ENCODE measurements at places on chromosomes 2 and 18.

DNA sequence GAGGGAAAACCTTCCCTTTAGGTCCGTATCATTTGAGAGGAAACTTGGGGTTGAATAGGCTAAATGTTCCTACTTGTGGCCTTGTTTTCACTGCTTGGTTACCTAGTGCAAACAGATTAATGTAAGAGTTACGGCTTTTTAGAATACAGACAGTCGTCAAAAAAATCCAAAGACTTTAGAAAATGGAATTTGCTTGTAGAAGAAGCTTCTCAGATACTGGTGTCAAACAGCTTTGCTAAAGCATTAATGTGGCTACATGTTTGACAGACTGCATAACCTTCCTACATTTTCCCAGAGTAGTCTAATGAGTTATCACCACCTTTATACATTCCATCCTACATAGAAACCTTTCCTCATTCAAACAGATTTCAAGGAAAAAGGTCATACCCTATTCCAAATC lies 114.6 kb downstream of the FMNL2 start:
- no peak for DNase-seq

- no peak for DNase-seq
Observed at GRCh38 chr18:10247021-10247741, 207.3 kb upstream of the APCDD1 start.

DNA sequence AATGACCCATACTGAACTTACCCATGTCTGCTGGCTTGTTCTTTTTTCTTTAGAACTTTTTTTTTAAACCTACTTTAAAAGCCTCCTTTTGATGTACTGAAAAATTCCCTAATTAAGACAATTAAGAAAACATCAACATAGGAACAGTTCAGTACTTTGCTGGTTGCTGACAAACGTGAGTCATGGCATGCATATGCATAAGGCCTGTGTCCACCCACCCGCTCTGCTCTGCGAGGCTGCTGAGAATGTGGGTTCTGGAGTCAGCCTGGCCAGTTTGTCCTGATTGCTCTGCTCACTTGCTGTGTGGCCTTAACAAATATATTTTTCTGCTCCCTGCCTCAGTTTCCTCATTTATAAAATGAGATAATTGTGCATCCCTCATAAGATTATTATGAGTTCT lies 27.3 kb downstream of the LAMA3 start:
- DNase-seq: no peak

- DNase-seq: no peak
Observed at GRCh38 chr2:230000118-230000841, 68.4 kb downstream of the SLC16A14 start.

DNA sequence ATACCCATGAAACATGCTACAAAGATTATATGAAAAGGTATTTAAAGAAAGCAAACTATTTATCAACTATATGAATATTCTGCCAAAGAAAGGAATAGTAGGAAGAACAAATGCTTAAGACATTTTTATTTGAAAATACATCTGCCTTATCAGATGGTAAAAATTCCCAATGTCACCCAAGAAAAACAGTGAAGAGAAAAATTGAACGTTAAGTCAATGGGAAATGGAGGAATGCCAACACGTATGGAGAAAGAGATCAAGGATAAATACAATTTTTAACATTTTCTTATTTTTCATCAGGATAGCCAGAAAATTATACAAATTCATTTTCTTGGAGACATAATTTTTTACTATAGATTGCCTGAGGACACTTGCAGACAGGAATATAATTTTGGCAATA lies 394.2 kb downstream of the ZEB2 start:
- DNase-seq: no peak

DNA sequence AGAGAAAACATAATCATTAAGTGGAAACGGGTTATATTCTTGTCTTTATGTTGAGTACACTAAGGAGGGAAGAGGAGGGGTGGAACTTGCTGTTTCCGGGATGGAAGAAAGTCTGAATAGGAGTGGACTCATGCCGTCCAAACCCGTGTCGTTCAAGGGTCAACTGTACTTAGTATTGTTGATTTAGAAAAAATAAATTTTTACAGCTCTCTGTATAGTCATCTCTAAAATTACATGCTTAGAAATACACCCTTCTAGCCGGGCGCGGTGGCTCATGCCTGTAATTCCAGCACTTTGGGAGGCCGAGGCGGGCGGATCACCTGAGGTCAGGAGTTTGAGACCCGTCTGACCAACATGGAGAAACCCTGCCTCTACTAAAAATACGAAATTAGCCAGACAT lies 29.4 kb downstream of the RIF1 start:
- DNase-seq: no peak

DNA sequence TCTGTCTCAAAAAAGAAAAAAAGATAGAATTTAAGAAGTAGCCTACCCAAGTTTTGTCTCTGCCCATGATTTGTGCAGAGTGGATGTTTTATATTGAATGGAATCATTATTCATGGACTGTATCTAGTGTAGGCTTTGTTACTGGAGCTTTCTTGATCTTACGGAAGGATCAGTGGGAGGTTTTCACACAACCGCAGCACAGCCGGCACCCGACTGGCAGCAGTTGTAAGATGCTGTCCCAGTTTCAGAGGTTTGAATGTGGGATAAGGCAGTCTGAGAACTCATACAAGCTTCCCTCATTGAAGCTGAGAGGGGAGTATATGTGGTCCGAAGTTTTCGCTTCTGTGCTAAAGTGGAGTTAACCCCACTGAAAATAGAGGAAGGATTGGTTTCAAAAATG lies 19.7 kb upstream of the SAG start:
- DNase-seq: no peak

- DNase-seq: no peak
Observed at GRCh38 chr2:233380132-233380895, 26.0 kb downstream of the DGKD start.

DNA sequence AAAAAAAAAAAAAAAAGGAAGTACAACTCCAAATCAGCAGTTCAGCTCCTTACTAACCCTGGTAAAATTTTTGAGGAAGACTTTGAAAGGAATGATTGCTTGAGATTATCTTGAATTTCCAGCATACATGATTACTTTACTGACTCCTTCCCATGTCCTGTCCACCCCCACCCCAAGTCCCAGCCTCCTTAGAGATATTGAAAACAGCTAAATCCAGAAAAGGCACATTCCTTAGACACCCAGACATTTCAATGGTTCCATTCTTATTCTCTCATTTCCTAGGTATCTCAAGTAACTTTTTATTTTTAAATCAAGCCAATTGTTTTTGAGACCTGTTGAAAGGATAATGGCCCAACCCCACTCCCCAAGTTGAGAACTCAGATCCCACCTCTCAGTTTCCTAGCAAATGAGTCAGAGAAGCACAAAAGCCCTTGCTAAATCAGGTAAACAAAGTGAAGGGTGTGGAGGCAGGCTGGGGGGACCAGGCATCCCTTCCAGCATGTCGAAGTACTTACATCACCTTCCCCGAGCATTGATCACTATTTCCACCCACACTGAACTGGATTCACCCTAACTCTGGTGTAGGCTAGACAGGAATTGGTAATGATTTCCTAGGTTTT lies 95.4 kb upstream of the FZD7 start:
- DNase-seq: no peak

DNA sequence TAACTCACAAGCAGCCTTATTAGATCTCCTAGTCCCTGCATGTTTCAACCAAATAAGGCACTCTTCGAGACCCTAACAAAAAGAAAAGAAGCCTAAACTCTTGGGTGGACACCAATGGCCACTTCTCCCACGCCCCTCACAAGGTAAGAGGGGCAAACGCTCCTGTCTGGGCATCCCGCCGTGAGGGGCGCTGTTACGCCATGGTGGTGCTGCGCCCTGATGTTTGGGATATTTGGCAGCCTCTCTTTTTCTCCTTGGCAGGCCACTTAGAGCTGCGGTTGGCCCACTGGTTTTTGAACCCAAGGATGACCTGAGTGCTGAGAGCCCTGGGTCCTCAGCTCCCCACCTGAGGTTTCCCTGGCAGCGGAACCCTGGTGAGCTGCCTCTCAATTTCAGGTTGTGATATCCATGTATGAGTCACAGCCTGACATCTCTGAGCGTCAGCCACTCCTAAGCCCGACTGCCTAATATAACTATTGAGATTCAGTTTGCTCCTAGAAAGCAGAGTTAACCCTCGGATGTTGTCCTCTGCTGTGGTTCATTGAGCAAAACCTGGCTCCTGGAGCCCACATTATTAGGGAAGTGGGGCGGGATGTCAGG lies 103.3 kb downstream of the COL6A3 start:
- DNase-seq: no peak

DNA sequence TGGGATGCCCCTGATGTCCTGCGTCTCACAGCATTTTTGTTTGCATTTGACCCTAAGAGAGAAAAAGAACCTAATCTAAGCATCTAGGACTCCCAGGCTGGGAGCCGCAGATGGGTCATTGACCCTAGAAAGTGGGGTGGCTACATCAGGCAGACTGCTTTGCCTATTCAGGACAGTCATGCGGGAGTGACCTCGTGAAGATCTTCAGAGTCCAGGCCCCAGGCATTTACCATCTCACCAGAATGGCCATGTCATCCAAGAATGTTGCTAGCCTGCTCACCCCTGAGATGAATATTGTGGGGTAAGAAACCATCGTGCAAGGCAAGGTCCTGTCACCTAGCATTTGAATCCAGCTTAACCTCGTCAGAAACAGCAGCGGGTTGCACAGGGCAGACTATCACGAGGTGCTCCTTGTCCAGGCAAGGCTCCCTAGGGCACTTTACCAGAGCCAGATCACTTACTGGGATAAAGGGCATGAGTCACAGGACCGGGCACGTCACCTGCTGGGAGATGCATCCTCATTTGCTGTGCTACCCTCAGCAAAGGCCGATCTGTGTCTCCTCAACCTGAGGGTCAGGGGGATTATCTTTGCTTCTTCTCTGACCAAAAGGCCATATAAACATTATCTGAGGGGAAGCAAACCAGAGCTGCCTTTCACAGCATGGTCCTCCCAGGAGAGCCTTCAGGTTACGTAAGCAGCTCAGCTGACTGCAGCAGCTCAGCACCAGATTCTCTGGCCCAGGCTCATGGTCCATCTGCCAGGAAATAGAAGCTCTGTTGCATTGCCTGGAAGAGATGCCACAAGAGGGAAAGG lies 162.3 kb downstream of the ACKR3 start:
- DNase-seq: no peak

DNA sequence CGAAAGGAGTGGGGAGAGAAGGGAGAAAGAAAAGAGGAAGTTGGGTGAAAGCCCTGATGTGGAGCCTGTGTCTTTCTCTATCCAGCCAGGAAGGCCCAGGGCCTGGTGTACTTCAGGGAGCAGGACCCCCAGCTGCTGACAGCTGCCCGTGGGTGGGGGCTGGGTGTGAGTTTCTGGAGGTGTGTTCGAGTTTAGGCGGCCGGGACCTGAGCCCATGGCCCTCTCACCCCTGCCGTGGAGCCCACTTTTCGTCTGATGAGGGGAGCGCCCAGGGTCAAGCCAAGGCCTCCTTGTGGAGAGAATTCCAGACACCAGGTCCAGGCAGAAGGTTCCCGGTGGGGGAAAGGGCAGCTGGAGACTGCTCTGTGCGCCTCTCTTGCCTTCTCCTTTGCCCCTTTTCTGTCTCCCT lies 2.2 kb downstream of the SIX3 start:
- no peak for DNase-seq

DNA sequence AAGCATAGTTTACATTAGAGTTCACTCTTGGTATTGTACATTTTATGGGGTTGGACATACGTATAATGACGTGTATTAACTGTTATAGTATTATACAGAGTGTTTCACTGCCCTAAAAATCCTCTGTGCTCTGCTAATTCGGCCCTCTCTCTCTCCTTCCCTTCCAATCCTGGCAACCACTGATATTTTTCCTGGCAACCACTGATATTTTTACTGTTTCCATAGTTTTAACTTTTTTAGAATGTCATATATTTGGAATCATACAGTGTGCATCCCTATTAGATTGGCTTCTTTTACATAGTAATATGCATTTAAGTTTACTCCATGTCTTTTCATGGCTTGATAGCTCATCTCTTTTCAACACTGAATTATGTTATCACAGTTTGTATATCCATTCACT lies 526.7 kb downstream of the RIT2 start:
- no peak for DNase-seq

GRCh38 chr2:26740346-26740745 lies 23.7 kb upstream of the SLC35F6 start:
- DNase-seq: no peak

DNA sequence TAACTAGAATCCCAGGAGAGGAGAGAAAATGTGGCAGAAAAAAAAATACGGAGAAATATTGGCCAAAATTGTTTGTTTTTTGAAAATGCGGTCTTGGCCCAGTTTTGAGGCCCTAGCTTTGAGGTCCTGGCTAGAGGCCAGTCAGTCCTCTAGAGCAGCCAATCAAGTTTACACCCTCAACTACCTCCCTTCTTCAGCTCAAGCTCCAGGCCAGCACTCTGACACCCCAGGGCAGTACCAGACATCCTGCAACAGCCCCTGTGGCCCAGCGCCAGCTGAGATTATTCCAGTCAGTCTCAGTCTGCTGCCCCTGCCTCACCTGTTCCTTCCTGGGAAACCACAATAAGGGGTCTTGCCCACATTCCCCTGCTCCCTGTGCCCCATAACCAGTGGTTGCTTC lies 107.7 kb downstream of the UGGT1 start:
- no peak for DNase-seq

- no peak for DNase-seq
Observed at GRCh38 chr18:74183130-74183529, 34.8 kb downstream of the TIMM21 start.

- DNase-seq: no peak
Observed at GRCh38 chr2:23803965-23804542, 122.9 kb downstream of the ATAD2B start.

DNA sequence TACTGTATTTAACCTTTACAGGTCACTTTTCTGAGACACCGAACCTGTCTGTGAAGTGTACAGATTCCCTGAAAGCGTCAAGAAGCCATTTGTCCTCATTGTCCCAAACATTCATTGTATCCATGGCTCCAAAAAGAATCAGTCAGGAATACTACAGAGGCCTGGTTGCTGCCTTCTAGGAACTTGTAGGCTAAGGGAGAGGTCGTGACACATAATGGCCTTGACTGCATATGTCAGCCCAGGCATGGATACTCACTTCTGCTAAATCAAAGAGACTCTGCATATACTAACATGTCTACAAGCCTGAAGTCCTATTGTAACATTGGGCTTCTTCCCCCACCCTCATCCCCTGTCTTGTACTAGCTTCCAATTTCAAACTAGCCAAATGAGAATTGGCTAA lies 40.2 kb downstream of the ONECUT2 start:
- DNase-seq: no peak

GRCh38 chr2:200379481-200380090 lies 73.1 kb downstream of the SPATS2L start:
- no peak for DNase-seq

GRCh38 chr2:8202132-8202531 lies 479.7 kb upstream of the ID2 start:
- DNase-seq: no peak

Measured in stimulated activated CD8-positive, alpha-beta memory T cell treated with anti-CD3 and anti-CD28 coated beads, Interleukin-7, amount 100 ng/mL, for 1 hour (primary cell).